NCI-H1105 (cell line): ENCODE measurements at places on chromosomes 2 and 18.

DNA sequence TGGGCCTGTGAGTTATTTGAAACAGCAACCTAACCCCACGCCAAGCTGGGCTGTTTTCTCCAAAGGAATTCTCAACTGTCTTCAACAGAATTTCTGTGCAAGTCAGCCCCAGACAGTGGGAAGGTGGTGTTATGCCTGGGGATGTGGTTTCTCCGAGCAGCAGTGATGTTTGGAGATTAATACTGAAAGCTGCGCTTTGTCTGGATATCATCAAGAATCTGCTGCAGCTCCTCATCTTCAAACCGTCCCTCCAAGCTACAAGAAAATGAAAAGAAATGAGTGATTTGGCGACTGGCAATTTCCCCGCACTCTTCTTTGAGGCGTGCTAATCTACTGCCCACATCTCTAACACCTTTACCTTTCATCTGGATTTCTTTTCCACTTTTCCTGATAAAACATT lies 10.0 kb downstream of the POLR2D start:
- DNase-seq, result no peak

- DNase-seq, result no peak
These were observed 158.0 kb downstream of the CSRNP3 start for GRCh38 chr2:165627470-165627869.

- DNase-seq, result no peak
These were observed 9.9 kb downstream of the EMILIN2 start for GRCh38 chr18:2856547-2857170.

DNA sequence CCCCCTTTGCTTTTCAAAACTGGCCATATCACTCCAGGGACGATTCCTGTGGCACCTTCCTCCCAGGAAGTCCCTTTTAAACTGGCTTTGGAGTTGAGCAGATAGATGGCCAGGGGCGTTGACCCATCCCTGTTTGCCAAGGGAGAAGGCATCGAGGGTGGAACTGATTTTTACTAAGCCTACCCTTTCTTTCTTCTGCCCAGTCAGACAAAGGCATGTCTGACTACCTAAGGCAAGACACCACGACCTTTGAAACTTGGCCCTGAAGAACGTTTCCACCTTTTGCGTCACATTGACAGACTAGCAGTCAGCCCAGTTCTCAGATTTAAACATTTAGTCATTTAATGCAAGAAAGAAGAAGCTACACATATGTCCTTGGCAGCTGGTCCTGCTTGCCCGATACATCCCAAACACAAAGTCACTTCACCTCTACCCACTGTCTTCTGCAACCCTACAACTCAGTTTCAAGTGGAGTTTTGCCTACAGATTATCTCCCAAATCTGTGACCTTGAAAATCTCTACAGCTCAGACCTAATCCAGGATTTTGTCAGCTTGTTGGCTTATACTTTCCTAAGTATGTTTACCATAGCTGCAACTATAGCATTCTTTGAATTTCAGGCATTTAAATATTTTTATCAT lies 102.2 kb upstream of the IL1R2 start:
- no peak for DNase-seq

DNA sequence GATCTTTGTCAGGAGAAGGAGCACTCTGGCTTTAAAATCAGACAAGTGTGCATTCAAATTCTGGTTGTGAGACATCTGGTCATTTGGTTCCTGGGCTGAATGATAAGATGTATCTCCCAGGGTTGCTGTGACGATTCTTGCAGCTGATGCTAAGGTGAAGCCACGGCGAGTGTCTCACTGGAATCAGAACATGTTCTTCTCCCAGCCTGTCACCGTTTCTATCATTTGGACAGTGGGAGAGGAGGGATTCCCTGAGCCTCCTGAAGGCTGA lies 68.3 kb downstream of the NCK2 start:
- no peak for DNase-seq

- no peak for DNase-seq
These were observed 14.9 kb upstream of the FAM124B start for GRCh38 chr2:224416656-224417360.

GRCh38 chr2:4012197-4012596 lies 308.8 kb downstream of the DCDC2C start:
- DNase-seq, result no peak

DNA sequence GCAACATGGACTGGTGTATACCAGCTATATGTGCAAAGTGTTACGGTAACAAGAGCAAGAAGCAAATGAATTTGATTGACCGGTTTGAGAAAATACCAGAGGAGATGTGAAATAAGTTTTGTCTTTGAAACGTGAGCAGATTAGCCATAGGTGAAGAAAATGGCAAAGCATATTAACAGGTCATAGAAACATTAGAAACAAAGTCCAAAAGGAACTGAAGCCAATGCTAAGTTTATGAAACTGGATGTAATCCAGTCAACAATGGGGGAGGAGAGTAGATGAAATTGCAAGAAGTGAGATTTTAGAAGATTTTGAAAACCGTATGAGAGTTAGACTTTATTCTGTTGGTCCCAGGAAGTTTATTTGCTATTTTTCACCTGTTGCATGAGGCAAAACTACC lies 1315.4 kb upstream of the CHAC2 start:
- no peak for DNase-seq
